ENCODE measurements at places on chromosomes 12 and 14.

GRCh38 chr12:121930862-121931261 is 12.5 kb downstream of the CFAP251 start:
- DNase-seq: no peak

GRCh38 chr12:75020068-75020557 is 189.5 kb downstream of the KCNC2 start:
- DNase-seq: no peak

DNA sequence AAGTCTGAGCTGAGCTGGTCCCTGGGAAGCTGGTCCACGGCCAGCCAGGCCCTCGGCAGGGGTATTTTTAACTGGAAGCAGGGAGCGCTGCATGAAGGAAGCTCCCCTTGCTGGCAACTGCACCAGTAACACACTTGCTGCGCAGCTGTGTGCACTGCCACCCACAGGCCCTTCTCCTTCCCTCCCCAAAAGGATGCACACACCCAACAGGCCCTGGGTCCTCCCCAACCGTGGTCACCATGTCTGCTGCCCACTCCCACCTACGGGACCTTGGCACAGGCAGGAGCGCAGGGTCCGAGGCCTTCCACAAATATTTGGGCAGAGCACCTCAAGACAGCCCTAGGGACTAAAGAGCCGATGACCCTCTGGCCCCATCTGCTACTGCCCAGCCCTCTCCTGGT is 157.0 kb upstream of the PRMT8 start:
- no peak for DNase-seq

- DNase-seq: peak; percentile 74
Measured at GRCh38 chr12:28611115-28611435, 420.8 kb downstream of the CCDC91 start.

DNA sequence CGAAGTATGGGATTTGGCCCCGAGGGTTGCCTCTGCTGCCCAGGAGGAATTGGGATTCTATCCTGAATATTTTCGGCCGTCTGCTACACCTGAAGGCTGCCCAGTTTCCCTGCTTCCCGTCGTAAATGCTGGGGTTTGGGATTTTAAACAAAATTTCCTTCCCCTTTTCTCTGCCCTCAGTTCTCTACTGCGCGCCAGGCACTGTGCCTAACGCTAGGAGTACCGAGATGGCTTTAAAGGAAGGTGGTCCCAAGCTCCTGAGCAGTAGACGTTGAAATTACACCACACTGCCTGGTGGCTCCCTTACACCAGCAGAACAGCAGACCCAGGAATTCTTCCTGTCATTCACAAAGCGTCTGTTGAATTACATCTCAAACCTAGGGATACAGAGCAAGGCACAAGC is 566 bp upstream of the PRDM4 start:
- DNase-seq: no peak

DNA sequence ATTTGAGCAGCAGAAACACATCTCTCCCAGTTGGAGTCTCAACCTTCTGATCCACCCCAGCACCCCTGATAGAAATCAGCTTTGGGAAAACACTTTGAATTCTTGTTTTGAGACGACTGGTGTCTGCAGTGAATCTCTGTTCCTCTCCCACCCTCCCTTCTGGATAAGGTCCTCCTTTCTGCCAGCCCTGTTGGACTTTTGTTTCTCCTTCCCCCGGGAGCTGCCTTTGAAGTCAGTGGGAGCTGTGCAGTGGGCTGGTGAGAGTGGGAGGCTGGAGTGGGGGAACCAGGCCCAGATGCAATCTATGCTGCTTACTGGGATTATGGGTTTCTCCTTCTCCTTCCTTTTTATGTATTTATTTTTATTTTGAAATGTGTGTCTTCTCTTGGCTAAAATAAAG is 49.0 kb downstream of the FLRT2 start:
- DNase-seq: no peak

- no peak for DNase-seq
Measured at GRCh38 chr12:1934831-1935230, 16.4 kb upstream of the CACNA2D4 start.

GRCh38 chr14:36820901-36821300 is 159.2 kb downstream of the PAX9 start:
- DNase-seq: no peak

GRCh38 chr12:45409966-45410365 is 194.1 kb downstream of the ANO6 start:
- peak; percentile 43 for DNase-seq

DNA sequence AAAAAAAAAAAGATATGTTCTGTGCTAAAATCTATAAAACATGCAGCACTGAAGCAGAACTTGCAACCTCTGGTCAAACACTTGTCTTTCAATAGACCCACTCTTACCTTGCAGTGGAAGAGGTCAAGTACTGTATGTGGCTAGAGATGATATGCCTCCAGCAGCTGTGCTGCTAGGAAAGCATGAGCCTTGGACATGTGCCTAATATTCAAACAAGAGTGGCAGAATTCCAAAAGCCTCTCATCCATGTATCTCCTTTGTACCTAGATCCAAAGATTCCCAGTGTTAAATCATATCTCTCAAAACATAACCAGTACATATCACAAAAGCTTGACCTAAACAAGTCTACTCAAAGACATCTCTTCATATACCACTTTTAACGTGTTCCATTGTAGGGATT is 105.0 kb upstream of the CPNE8 start:
- DNase-seq: no peak
